ENCODE measurements at places on chromosomes 6 and 20.

GRCh38 chr20:18252597-18253451, 35.5 kb upstream of the ZNF133 start:
- no peak for DNase-seq

DNA sequence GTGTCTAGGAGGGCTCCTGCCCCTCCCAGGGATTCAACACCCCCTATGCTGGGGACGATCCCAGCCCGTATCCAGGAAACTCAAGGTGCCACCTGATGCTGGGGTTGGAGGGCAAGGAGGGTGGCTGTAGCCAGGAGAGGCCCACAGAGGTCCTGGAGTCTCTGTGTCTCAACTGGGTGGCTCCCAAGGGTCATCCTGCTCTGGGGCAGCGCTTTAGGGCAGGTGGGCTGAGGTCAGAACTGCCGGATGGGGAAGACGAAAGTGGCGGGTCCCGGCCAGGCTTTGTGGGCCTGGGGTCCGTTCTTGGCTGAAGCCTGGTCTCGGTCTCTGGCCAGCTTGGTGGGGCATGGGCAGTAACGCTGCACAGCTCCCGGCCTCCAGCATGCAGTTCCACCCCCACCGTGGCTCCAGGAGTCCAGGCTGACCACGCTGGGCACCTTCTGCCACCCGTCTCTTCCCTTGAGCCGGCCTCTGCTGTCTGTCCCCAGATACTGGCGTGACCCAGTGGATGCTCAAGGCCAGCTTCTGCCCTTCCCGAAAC, 2.8 kb upstream of the COL20A1 start:
- no peak for DNase-seq

- no peak for DNase-seq
These were observed 14.5 kb downstream of the CSNK2A1 start for GRCh38 chr20:528923-529604.

DNA sequence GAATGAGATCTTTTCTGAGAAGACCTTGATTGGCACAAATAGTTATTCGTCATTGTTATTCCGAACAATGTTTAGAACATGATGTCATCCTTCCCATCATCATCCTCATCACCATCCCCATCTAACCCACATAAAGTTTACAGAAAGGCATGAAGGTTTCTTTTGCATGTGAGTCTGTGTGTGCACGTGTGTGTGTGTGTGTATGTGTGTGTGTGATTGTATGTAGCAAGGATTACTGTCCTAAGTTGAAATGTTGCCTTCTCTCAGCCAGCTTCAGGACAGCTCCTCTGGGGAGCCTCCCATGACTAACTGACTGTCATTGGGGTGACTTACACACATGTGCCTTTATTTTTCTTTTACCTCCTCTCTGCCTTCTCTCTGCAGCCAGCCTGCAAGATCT, 113.5 kb downstream of the SLC22A3 start:
- no peak for DNase-seq

GRCh38 chr6:113969888-113970804, 802 bp downstream of the HDAC2 start:
- DNase-seq, result peak; percentile 66

GRCh38 chr6:82951389-82951788, 114.3 kb downstream of the UBE3D start:
- DNase-seq, result no peak

DNA sequence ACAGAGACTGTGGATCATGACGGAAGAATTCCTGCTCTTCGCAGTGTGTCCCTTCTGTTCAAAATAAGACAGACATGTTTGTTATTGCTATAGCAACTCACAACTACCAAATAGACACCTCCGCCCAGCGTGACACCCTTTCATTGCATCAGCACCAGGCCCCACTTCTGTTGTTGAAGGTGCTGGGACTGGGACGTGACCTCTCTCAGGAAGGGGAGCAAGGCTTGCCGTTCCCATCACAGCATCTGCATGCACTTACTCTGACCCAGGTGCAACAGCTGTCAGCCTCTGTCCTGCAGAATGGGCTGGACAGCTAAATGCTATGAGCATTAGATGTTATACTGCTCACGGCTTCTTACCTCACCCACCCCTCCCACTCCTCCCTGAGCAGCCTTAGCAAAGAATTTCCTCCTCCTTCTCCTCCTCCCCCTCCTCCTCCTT, 94.1 kb downstream of the DACT2 start:
- DNase-seq, result no peak

DNA sequence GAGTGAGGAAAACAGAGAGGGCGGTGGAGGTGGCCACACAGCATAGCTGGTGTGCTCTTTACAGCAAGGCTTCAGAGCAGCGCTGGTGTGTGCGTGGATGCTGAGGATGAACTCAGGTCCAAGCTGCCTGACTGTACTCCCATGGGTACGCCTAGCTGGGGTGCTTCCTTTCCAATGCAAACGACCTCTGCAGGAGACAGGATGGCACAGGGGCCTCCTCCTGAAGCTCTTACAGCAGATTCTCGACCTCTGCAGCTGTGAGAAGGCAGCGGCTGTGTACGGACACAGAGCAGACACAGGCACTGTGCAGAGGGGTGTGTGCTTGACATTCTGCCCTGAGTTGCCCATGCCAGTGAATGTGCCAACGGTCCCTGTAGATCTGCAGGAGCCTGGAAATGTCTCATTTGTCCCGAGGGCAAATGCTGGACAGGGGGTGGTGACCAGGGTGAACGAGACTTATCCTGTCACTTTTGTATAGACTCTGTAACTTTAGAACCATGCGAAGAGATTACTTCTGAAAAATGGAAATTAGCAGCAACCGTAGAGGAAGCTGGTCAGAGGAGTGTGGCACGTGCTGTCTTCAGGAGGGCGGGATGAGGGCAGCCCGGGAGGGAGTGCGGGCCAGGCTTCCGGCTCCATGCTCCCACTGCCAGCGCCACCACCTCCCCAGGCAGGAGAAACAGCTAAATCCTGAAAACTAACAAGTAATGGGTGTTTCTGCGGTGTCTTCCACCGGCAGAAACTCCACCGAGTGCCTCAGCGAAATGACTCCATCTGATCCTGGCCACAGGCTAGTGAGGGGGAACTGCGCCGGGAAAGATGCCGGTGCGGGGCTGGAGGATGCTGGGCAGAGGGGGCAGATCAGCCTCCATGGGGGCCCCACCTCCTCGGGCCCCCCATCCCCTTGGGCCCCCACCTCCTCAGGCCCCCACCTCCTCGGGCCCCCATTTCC, 120.9 kb upstream of the RPS6KA2 start:
- no peak for DNase-seq

DNA sequence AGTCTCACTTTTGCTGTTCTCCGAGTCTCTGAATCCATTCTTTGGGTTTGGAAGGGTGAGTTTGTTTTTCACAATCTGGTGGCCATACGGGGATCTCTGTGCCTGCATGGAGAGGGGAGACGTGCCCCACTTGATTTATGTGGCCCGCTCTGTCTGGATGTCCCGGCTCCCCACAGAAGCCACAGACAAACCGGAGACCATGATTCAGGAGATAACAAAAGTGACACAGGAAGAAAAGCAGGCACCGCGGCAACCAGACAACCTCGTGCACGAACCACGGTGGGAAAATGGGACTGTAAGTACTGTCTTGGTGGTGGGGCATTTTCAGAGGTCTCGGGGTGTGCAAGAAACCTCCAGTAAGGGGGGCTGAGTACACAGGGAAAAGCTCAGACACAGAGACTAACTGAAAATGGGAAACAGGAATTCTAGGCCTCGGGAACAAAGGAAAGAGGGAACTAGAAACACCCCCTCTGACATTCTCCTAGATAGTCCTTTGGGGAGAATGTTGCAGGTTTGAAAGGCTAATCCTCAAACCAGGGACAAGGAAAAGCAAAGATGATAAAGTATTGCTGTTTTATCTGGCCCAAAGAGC, 22.1 kb upstream of the ZNF318 start:
- DNase-seq, result peak; percentile 46

DNA sequence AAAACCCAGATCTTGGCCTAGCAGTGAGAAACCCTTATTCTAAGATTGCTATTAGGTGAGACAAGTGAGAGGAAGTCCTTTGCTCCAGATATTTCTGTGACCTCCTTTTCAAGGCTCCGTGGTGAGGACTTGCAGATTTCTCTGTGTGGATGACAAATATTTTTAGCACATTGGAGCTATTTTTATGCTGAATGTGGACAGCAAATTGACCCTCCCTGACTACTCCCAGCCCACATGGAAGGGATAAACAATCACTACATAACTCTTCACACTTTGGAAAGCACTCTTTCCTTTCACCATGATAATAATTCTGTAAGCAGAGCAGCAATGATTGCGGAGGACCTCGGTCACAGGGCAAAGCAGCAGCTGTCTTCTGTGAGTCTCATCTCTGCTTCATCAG, 88.0 kb upstream of the ADGRF1 start:
- DNase-seq, result no peak

DNA sequence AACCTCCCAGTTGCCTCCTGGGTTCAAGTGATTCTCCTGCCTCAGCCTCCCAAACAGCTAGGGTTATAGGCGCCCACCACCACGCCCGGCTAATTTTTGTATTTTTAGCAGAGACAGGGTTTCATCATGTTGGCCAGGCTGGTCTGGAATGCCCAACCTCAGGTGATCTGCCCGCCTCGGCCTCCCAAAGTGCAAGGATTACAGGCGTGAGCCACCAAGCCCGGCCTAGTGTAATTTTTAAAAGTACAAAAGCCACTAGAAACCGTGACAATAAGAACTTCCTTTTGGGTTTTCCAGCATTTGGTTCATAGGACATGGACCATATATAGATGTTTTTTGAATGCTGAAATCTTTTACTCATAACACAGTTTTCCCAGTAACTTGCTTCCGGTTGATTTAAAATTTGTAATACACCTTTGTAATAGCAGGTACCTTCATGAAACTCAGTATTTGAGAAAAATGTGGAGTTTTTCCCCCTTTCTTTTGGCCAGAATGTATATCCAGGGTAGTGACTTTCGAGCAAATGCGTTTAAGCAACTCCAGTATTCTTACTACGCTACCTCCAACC, 467 bp downstream of the PXT1 start:
- DNase-seq, result no peak

DNA sequence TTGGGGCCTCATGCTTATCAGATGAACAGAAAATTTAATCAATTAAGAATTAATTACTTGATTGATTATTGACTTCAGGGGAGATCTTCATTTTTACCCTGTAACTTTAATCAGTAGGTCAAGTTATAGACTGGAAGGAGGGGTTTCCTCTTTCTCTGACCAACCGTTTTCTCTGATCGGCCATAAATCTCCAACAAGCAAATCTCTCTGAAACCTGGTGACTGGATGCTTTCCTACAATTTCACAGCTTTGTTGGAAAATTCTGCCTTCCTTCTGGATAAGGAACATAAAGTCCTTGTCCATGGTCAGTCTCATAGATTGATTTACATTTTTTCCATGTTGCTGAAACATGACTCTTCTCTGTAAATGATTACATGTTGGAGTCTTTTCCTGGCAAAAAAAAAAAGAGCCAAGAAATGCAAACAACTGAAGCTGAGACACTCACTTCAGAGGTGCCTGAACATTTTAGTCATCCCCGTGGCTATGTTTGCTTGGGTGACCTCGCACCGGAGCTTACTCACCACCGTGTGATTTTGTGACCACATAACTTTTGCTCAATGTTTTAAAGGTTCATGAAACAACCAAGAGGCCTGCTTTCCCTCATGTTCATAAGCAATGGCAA, 31.0 kb downstream of the IRF4 start:
- no peak for DNase-seq

- no peak for DNase-seq
These were observed 2.2 kb downstream of the CBLN4 start for GRCh38 chr20:56002908-56003800.

- DNase-seq, result no peak
These were observed 123.8 kb upstream of the MYLIP start for GRCh38 chr6:16004934-16005679.

DNA sequence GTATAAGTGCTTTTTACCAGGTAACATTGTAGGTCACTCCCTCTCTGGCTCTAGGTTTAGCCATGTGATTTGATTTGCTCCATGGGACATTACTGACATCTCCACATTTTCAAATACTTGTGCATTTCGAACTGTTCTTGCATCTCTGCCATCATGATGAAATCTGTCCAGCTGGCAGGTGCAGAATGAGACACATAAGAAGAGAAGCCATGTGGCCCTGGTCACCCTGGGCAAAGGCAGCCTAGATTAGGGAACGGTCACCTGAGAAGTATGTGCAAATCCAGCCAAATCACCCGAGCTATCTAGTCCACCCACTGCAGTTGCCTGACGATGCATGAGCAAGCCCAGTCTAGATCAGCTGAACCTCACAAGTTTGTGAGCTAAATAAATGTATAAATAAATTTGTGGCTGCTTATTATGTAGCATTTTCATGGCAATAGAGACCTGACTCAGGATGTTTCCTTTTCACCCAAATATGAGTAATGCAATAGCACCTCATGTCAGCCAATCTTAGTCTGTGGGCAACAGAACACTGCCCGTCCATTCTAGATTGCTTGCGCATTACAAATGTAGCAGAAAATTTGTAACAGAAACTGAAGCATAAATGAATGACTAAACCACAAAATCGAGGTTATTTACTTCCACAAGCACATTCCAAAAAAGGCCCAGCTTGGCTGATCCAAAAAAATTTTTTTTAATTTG, 115.2 kb downstream of the PAK5 start:
- no peak for DNase-seq

- peak; percentile 92 for DNase-seq
These were observed 764 bp downstream of the ZNF292 start for GRCh38 chr6:87155842-87156815.

DNA sequence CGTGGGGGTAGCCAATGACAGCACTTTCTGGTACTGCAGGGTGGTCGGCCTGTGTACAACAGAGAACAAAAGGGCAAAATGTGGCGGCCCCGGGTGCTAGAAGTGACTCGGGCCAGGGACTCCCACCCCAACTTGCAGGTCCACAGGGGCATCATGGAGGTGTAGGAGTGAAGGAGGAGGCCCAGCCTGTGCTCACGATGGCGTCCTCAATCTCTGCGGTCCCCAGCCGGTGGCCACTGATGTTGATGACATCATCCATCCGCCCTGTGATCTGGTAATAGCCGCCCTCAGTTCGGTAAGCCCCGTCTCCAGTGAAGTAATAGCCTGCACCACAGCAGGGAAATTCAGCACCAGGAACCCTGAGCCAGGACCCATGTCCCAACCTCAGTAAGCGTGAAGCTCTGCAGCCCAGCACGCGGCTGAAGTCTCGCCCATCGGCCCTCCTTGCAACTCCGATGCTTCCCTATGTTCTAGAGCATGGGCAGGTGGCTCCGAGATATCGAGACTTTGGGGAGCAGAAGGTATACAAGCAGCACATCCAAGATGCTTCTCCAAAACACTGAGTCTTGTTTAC, 20.2 kb upstream of the APMAP start:
- DNase-seq, result no peak

DNA sequence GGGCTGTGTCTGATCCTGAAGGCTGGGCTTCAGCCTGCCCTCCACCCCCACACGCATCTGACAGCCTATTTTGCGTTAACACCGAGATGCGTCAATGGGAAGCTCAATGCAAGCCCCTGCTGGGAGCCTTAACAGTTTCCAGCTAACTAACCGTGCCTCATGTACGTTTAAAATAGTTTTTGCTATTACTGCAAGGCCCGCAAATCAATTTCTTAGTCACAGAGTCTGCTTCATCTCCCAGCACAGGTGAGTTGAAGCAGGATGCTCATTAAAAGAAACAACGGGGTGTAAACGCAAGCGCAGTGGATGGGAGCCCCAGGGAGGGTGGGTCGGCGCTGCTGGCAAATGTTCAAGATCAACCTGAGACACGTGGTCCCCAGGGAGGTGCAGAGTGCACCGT, 142.8 kb upstream of the PHACTR3 start:
- DNase-seq, result no peak

All from ELF-1 (cell line).